Endodermal cell (in vitro differentiated cells): ENCODE measurements at places on chromosomes 5 and 9. TPM values are rescaled to one million over a fixed set of nuclear protein-coding genes. Genes with fewer than 3 reads are reported as not detected.

Gene ZNF483
- total RNA-seq = 9.7 to 20.9 TPM (median 20.4 TPM) in 3 replicates

Gene NTNG2
- 0.36 to 1.3 TPM (median 1.3 TPM) in 3 replicates for total RNA-seq

Gene IL3
- total RNA-seq = not detected in 2 replicates

Gene PDE6A
- 0.07 to 0.15 TPM (median 0.09 TPM) in 3 replicates for total RNA-seq

Gene ENG
- 1.7 to 4.0 TPM (median 2.4 TPM) in 3 replicates for total RNA-seq

Gene TAS2R1
- total RNA-seq = not detected in 2 replicates

Gene SPINK4
- total RNA-seq = 0.70 and 1.3 TPM in 2 replicates

Gene TNFSF15
- not detected in 3 replicates for total RNA-seq

Gene PCDH12
- not detected in 2 replicates for total RNA-seq

Gene MYMK
- total RNA-seq = not detected in 2 replicates

Gene EDIL3
- 17.5 and 22.5 TPM in 2 replicates for total RNA-seq

Gene CCDC187
- total RNA-seq = 0.09 and 0.11 TPM in 2 replicates

Gene SLC4A9
- total RNA-seq = 0.27 and 0.79 TPM in 2 replicates

Gene RASGRF2
- total RNA-seq = 14.4 and 16.2 TPM in 2 replicates

Gene C9orf152
- not detected in 2 replicates for total RNA-seq

Gene WDR5
- 52.1 and 53.8 TPM in 2 replicates for total RNA-seq

Gene EGFLAM
- total RNA-seq = 2.0 to 4.4 TPM (median 3.5 TPM) in 3 replicates

Gene PROB1
- 5.2 and 6.6 TPM in 2 replicates for total RNA-seq

Gene FOXD4L3
- not detected in 3 replicates for total RNA-seq
